ENCODE measurements at places on chromosomes 6 and 20.

DNA sequence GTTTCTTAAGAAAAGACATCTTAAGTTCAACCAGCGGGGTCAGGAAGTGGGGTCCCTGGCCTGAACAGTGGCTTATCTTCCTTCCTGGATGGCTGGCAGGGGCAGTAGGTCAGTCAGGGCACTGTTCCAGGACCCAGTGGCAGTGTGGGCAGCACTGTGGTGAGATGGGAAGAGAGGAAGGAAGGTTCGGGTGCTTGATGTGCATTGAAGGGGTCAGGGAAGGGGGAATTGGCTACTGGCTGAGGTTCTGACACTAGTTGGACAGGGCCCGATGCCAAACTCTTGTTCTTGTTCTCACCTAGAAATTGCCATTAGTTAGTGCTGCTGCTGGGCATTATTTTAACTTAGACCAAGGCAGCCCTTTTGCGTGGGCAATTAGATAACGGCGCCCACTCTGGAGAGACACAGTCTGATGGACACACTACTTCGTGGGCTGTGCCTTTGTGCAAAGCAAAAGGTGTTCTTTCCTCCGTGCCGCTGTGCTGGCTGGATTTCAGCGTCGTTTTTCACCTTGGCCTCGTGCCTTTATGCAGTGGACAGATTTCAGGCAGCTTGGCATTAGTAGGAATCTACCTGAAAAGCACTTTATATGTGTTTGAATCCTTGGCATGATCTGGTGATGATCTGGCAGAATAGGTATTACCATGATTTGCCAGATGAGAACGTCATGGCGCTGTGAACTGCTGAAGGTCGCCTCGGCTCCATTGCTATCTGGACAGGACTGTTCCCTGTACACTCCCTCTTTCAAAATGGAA lies 30.3 kb downstream of the UTRN start:
- no peak for DNase-seq

DNA sequence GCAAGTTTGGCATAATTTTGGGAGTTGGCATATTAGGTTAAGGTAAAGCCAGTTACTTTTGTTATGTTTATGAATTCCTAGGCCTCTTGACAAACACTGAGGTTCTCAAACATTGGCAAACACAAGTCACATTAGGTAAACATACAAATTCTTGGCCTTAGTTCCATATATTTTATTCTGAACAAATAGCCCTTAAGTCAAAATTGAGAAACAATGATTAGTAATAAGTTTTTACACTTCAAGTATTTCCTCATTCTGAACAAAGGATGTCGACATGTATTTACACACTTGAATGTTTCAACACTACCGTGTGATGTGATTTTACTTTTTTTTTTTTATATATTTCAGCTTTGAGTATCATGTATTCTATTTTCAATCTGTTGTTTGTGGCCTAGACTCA lies 3.8 kb upstream of the ECHDC1 start:
- no peak for DNase-seq

GRCh38 chr20:13251904-13252297 lies 30.8 kb downstream of the ISM1 start:
- DNase-seq, result no peak

DNA sequence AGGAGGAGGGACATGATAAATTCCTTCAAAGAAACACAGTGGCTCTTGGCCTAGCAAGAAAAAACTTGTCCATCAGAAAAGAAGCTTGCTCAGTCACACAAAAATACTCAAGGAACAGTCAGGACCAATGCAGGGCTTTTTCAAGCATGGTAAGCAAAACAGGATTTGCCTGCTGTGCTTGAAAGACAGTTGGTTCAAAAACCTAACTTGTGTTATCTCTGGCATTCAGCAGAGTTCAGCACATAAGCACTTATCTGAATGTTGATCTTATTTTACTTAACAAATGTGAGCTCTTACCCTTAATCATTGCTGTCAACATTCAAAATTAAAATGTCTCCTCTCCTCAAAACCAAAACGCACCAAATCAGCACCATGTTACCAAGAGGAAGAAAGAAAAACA lies 38.3 kb downstream of the ATG5 start:
- DNase-seq, result no peak

GRCh38 chr20:53335555-53335954 lies 258.1 kb downstream of the ZNF217 start:
- DNase-seq, result no peak

GRCh38 chr20:22071841-22072240 lies 366.4 kb downstream of the PAX1 start:
- DNase-seq, result no peak

DNA sequence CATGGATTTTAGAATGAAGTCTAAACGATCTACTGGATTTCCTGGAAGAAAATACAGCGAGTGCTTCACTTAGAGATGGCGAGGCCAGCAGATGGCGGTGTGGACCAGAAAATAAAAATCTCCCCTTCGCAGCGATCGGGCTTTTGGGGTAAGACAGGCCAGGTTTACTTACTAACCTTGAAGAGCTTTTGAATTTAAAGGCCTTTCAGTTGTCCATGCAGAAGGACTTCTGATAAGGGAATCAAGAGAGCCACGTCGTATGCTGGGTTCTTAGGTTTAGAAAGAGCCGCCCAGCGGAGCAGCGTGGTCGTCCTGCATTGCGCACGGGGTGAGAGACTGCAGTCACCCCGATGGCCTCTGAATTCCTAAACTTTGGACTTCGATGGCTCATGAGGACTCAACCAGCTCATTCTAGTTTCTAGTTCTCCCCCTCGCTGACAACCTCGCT lies 125.2 kb upstream of the RALGAPA2 start:
- DNase-seq, result peak; percentile 3

GRCh38 chr6:87741001-87741650 lies 39.1 kb upstream of the AKIRIN2 start:
- DNase-seq, result no peak

GRCh38 chr20:36384022-36384619 lies 78.0 kb downstream of the DLGAP4 start:
- peak; percentile 12 for DNase-seq

DNA sequence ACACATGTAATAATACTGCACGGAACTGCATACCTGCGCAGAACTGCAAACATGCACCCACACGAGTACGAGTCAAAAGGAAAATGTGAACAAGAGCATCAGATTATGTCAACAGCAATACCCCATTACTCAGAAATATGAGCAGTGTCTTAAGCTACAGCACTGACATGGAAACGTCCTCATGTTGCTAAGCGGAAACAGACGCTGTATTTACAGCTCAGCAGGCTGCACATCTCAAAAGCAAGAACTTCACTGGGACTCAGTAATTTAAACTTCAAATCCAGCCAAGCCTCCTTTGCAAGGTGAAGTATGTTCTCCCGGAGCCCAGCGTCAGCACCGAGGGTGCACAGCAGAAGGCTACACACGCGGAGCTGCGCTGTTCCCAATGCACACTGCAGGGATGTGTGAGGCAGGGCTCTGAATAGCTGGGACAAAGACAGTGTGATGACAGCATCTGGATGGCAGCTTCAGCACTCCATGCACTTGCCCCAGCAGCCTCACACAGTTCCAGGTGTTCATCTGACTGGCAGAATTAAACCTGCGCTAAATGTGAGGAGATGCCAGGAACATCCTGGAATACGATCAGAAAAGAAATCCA lies 202.8 kb downstream of the WDR27 start:
- DNase-seq, result no peak

GRCh38 chr6:610882-611281 lies 46.0 kb downstream of the HUS1B start:
- no peak for DNase-seq

DNA sequence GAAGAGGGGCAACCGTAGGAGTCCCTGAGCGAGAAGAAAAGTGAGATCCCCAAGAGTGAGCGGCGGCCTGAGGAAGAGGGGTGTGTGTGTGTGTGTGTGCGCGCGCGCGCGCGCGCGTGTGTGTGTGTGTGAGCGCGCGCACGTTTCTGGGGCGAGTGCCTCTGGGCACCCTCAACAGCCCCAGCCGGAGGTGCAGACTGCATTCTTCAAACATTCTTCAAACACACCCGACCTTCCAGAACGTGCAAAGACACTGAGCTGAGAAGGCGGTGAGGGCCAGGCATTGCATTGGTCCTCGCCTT lies 76.2 kb upstream of the FOXP4 start:
- DNase-seq, result peak; percentile 9

GRCh38 chr6:124073820-124074587 lies 270.3 kb downstream of the NKAIN2 start:
- DNase-seq, result no peak

- no peak for DNase-seq
Measured at GRCh38 chr6:151387175-151387970, 4.0 kb downstream of the ZBTB2 start.

- DNase-seq, result no peak
Measured at GRCh38 chr6:134605034-134605433, 287.1 kb upstream of the SGK1 start.

DNA sequence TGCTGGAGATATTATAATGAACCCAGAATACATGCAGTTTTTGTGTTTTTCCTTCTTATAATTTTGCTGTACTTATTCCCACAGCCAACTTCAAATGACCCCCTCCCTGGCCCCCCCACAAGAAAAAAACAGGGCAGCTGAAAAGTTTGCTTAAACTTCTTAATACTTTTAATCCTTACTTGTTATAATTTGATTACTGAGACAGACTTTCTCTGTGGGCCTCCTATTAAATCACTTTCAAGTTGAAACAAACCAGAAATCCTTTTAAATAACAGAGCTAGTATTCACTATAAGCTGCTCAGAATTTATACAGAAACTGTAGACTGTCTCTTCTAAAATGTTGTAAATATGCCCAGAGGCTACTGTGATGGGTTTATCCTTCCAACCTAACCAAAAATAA lies 106.3 kb downstream of the CENPW start:
- no peak for DNase-seq

- DNase-seq, result no peak
Measured at GRCh38 chr6:14660806-14661579, 543.4 kb downstream of the CD83 start.

DNA sequence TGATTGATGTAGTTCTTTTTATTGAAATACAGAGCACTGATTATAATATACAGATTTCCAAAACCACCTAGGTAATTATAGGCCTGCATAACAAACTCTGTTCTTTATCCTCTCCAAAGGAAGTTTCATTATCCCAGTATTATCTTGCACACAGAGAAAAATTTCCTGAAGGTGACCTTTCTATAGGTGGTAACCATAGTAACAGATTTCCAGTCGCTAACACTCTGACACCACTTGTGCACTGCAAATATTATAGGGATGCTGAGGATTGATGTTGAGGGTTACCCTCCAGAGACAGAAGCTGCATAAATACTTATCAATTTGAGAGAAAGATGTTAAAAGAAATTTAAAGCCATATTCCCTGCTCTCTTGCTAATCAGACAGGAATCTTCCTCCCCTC lies 274.5 kb upstream of the NRSN1 start:
- no peak for DNase-seq

GRCh38 chr6:13479971-13480434 lies 7.4 kb downstream of the GFOD1 start:
- DNase-seq, result no peak

GRCh38 chr6:149335924-149336608 lies 18.6 kb downstream of the TAB2 start:
- no peak for DNase-seq

DNA sequence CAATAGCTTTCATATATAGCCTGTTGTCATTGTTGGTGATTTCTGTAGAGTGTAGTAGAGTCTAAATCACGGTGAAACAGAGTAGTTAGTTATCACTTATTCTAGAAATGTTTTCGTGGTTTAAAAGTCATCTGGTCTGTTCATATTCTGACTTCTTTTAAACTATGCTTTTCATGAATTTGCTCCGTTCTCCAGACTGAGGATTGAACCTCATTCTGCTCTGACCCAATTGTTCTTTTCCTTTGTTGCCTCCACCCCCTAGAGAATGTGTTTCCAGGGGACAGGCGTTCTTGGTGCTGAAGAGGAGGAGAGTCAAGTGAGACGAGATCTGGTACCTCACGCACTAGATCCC lies 748 bp upstream of the ZNF292 start:
- DNase-seq, result no peak

DNA sequence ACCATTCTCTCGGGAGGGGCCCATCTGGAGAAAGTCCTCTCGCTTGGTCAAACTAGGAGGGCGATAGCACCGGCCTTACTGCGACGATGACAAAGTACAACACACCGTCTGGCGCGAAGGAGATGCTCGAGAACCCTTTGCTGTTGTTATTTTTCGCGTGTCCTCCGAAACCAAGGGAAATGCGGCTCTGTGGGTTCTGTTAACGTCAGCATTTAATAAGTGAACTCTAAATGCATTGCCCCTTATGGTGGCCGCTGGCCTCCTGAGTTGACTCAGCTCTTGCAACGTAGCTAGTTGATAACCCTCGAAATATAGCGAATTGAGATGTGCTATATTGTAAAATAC lies 577 bp upstream of the SCAND1 start:
- DNase-seq, result peak; percentile 49

- DNase-seq, result no peak
Measured at GRCh38 chr6:168116975-168117899, 38.2 kb upstream of the FRMD1 start.

DNA sequence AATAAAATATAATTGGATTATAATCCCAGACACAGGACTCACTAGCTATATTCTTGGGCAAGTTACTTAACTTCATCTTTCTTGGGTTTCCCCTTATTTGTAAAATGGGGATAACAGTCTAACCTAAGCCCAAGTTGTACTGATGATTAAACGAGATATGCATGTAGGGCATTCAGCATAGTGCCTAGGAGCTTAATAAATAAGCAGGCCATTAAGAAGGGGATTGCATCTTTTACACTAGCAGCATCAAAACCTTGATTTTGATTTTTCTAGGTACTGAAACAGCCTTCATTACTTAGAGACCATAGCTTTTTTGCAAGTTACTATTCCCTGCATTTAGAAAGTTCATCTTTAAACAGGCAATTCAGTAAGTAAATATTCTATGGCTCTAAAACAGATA lies 2.2 kb upstream of the QKI start:
- no peak for DNase-seq

DNA sequence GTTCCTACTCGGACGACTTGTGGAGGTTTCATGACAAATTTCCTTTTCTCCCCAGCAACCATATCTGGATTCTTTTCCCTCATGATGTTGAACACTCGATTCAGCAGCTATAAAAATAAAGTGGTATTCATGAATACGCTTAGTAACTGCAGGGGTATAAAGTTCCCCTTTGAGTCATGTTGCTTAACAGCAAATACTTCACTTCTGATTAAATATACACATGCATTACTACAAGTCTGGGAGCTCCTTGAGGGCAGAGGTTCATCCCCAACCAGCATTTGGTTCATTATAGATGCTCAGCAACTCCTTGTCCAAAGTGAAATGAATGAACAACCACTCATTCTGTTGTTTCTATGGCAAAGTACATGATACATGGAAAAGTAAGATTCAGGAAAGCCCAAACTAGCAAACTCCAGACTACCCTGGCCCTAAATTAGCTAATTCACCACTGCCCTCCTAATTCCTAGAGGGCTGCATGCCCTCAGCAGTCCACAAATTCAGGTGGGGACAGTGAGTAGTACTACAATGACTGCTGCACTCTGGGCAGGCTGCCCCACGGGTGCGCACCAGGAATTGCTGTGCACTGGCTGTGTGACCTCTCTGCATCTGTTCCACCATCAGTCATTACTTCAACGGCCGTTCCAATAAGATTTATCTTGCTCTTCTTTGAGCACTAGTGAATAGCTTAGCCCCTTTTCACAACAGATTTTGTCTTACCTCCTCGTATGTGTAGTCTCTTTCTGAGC lies 15.2 kb downstream of the EIF2S2 start:
- DNase-seq, result no peak

Data from effector memory CD8-positive, alpha-beta T cell (primary cell).